ENCODE measurements at places on chromosomes 5 and 9. TPM values are rescaled to one million over a fixed set of nuclear protein-coding genes. Genes with fewer than 3 reads are reported as not detected.

The CCDC192 gene
- 1.3 TPM for total RNA-seq

The PLPP7 gene
- total RNA-seq: 5.8 TPM

The HABP4 gene
- 24.7 TPM for total RNA-seq

The CTXN3 gene
- total RNA-seq: not detected

The NUDT12 gene
- total RNA-seq: 17.6 TPM

The PCDHA9 gene
- 1.4 TPM for total RNA-seq

The PCDHB5 gene
- 3.0 TPM for total RNA-seq

The SLC45A2 gene
- total RNA-seq: 0.36 TPM

The OGN gene
- total RNA-seq: not detected

The CCL21 gene
- not detected for total RNA-seq

The CDKN2B-AS1 gene
- total RNA-seq: 0.21 TPM

The MYOT gene
- not detected for total RNA-seq

The DNAH5 gene
- total RNA-seq: 0.12 TPM

All from neural crest cell (in vitro differentiated cells).